Fibroblast of upper back skin (primary cell): ENCODE measurements at places on chromosomes 6 and 20.

- DNase-seq: no peak
Observed at GRCh38 chr6:36694616-36695015, 3.0 kb upstream of the RAB44 start.

GRCh38 chr6:31143148-31143547 lies 4.3 kb upstream of the PSORS1C2 start:
- DNase-seq: peak; percentile 85

- DNase-seq: no peak
Observed at GRCh38 chr20:62321521-62321948, 18.7 kb downstream of the ADRM1 start.

- DNase-seq: no peak
Observed at GRCh38 chr20:6416371-6416770, 293.5 kb upstream of the FERMT1 start.

DNA sequence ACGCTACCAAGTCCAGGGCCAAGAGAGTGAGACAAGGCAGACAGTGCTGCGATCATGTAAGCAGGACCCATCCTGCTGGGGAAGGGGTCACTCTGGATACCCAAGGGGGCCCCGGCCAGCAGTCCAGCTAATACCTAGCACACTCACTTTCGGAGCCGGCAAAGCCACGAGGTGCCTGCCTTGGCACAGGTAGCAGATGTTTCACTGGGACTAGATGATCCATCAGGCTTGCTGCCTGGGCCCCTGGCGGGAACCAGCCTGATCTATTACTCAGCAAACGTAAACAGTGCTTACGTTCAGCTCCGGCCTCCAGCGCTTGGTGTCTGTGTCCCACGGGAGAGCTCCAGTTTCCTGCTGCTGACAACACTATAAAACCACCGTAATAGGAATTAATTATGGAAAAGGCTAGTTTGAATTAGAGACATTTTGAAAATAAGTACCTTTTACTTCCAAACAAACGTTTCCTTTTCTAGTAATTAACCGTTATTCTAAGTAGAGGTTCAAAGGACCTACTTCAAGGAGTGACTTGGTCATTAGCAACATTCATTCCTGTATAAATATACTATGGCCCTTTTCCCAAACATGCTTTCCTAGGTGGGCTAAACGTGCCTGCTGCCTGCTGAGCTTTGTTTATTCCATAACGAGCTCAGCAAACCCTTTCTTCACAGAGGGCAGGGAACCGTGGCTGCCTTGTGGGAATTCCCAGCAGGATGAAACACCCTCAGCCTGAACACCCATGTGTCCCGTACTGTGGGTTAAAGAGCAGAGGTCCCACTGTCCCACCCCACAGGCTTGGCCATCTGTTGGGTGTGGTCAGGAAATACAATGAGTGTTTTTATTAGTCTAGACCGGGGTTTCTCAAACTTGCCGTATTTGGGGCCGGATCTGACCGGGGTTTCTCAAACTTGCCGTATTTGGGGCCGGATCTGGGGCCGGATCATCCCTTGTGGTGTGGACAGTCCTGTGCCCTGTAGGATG lies 18.4 kb downstream of the SLC22A23 start:
- DNase-seq: peak; percentile 84

DNA sequence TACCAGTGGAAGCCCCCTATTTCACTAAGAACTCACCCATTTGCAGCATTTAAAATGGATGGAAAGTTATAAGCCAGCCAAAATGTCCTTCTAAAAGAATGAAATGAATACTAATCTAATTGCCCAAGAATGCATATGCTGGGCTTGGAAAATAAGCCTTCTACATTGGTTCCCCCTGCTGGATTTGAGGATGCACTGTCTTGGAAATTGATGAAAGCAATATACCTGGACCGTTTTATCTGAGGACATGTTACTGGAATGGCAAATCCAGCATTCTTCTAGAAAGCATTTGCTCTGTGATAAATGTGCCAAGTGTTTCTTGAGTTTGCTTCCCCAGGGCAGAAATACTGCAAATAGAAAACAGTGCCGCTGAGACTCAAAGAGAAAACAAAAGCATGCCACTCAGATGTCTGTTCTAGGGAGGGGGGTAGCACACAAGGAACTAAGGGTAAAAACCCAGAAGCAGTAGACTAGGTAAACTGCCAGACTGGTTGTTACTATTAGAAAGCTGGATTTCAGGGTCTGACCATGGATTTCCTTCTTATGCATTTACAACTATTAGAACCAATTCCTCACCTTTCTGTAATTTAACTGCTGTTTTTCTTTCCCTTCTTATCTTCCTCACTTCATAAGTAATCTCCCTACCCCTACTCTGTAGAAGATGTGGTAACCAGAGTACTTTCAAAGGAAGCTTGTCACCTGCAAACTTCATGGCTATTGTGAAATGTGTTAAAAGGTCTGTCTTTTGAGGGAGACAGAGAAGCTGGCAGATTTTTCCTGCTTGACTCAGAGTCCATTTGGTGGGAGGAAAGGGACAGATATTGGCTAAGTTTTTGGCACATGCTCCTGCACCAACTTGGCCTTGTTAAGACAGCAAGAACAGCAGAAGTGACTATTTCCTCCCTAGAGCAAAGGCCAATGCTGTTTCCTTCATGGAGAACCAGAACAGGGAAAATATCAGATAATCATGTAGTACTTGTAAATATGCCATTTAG lies 642.6 kb downstream of the KIF16B start:
- DNase-seq: peak; percentile 66

DNA sequence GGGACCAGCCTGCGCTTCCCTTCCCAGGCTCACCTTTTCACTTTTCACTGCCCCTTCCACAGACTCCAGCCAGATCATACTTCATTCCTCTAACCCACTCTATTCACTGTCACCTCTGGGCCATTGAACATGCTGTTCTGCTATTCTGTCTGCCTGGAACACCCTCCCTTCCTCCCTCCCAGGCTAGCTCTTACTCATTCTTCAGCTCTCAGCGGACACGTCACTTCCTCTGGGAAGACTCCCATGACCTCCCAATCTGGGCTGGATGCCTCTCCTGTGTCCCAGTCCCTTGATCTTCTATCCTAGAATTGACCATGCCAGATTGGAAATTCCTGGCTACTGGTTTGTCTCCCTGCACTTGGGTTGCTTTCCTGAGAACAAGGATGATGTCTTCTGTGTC lies 5.0 kb downstream of the SLC12A5 start:
- no peak for DNase-seq

- no peak for DNase-seq
Observed at GRCh38 chr20:63648895-63649589, 4.2 kb downstream of the STMN3 start.

DNA sequence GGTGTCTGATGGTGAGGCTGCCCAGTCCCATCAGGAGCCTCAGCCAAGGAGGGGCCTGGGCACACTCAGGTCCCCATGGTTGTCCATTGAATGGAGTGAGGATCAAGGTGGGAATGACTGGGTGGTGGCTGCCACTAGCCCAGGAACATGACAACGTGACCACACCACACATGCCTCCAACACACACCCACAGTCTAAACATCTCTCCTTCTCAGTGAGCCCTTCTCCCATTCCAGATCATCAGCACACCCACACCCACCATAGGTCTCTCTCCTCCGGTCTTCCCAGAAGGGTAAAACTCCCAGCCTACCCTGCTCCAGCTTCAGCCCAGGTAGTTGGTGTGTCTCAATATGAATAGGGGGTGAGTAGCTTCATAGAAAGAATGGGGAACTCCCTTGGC lies 5.5 kb downstream of the TCF21 start:
- no peak for DNase-seq

GRCh38 chr6:72132427-72132826 lies 246.1 kb downstream of the RIMS1 start:
- no peak for DNase-seq

GRCh38 chr20:53330601-53331140 lies 263.0 kb downstream of the ZNF217 start:
- no peak for DNase-seq

- no peak for DNase-seq
Observed at GRCh38 chr20:49291200-49291599, 13.3 kb upstream of the ZNFX1 start.

DNA sequence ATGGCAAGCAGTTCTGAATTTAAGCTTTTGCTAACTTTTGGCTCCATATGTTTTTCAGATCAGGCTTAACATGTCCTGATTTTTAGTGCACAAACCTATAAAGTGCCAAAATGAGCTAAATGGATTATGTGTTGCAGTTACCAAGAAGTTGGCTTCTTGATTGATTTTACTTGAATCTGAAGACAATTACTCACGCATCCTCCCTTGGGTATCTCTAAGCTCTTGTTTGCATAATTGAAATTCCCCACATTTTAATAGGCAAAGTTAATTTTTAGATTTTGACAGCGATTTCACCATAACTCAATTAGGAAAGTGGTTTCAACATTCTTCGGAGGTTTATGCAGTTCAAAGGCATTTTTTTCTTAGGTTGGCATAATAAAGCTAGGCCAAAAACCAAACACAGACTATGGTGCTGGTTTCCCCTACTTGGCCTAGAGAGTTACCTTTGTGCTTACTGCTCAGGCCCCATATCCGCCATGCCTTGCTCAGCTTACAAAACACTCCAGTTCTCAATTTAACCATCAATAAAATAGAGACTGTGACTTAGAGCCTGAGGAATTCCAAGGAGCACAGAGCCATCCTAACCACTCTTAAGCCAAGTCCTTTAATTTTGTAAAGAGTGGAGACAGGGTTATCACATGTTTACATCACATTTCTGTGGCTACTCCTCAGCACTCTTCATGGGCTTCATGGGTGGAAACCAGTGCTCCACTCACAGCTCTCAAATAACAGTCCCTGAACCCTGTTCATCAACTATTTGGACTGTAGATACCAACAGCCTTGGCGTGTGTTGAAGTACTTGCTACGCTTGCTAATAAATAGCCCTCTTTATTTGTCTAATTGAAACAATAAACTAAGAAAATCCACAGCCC lies 32.1 kb downstream of the LAMA4 start:
- DNase-seq: peak; percentile 86

DNA sequence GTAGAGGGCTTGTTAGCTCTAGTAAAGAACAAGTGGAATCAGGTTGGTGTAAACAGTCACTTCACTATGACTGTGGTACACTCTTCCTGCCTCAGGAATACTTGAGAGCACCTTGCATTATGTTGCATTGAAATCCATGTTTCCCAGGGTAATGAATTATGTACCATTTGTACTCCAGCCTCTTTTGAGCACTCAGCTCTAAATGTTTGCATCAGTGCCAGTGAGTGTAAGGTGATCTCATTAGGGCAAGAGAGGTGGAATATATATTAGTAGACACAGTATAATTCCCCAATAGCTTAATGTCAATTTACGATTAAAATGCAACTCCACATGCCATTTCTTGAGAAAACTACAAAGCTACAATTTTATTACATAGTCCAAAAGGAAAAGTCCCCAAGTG lies 319.6 kb upstream of the POU3F2 start:
- no peak for DNase-seq

- no peak for DNase-seq
Observed at GRCh38 chr6:13700232-13700631, 11.4 kb downstream of the RANBP9 start.

DNA sequence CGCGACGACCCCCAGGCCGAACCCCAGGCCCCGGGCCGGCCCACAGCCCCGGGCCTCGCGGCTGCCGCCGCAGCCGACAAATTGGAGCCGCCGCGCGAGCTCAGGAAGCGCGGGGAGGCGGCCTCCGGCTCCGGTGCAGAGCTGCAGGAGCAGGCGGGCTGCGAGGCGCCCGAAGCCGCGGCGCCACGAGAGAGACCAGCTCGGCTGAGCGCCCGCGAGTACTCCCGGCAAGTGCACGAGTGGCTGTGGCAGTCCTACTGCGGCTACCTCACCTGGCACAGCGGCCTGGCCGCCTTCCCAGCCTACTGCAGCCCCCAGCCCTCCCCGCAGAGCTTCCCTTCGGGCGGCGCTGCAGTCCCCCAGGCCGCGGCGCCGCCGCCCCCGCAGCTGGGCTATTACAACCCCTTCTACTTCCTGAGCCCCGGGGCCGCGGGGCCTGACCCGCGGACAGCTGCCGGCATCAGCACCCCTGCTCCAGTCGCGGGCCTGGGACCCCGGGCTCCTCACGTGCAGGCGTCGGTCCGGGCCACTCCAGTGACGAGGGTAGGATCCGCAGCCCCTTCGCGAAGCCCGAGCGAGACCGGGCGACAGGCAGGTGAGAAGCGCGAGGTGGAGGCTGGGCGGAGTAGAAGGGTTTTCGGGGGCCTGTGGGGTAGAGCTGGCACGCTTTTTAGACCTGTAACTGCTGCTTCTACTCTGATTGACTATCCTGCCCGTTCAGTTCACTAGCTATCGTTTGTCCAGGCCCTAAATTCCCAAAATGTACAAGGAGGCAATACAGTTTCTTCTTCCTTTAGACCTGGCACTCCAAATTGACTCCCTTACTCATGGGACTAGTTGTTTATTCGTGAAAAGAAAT lies 654 bp downstream of the FAM8A1 start:
- DNase-seq: no peak

DNA sequence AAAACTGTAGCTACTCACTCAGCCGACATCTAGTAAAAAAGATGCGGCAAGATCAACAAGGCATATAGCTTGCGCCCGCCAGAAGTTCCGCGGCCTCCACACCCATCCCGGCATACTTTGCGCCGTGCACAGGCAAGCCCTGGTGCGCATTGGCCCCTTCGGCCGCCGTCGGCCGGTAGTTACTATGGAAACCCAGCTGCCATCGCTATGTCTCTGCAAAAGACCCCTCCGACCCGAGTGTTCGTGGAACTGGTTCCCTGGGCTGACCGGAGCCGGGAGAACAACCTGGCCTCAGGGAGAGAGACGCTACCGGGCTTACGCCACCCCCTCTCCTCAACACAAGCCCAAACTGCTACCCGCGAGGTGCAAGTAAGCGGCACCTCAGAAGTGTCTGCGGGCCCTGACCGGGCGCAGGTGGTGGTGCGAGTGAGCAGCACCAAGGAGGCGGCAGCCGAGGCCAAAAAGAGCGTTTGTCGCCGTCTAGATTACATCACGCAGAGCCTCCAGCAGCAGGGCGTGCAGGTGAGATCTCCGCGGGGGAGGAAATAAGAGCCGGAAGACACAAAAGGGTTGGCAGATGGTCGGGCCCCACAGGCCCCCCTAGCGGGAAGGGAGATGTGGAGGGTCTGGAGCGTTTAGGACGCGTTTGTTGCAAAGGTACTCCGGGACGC lies at the start of gene IRAK1BP1:
IRAK1BP1 (plus strand) TSS at position 182 of the 671 bp plus-strand sequence; CDS start at position 208, 26 bp downstream.
- peak; percentile 79 for DNase-seq

DNA sequence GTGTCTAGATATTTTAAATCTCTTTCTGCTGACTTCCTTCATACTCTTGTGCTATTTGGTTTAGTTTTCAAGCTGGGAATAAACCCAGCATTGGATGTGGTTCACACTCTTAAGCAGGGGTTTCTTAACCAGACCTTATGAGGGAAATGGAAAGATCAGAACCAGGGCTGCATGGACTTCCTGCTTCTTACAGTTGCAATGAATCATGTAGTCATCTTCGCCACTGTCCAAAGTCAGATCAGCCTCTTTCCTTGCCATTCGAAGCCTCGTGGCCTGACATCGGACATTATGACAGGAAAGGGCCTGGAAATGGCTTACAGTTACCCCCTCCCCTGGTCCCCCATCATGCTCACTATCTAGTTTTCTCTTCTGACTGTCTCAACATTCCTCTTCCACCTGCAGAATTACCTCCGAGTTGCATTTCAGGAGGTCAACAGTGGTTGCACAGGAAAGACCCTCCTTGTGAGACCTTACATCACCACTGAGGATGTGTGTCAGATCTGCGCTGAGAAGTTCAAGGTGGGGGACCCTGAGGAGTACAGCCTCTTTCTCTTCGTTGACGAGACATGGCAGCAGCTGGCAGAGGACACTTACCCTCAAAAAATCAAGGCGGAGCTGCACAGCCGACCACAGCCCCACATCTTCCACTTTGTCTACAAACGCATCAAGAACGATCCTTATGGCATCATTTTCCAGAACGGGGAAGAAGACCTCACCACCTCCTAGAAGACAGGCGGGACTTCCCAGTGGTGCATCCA lies 16.8 kb upstream of the NAA20 start:
- no peak for DNase-seq
